ENCODE measurements at places on chromosomes 3 and 15.

- DNase-seq, result no peak
These were observed 666.7 kb upstream of the CADM2 start for GRCh38 chr3:84292128-84292527.

GRCh38 chr3:62479326-62479725 lies 106.0 kb upstream of the FEZF2 start:
- no peak for DNase-seq

DNA sequence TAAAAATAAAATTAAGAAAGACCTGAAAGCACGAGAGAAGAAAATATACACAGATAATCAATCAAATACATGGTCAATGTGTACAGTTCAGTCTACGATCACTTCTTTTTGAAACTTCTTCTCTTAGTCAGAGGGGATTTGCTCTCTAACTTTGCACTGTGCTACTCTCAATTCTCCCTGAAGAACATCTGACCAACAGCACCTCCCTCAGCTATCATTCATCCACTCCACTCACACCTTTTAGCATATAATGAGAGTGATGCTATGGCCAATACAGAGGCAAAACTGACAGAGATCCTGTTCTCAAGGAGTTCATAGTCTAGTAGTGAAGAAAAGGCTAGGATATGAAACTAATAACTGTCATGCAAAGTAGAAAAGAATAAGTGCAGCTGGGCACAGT lies 45.9 kb downstream of the P3H2 start:
- DNase-seq, result no peak

DNA sequence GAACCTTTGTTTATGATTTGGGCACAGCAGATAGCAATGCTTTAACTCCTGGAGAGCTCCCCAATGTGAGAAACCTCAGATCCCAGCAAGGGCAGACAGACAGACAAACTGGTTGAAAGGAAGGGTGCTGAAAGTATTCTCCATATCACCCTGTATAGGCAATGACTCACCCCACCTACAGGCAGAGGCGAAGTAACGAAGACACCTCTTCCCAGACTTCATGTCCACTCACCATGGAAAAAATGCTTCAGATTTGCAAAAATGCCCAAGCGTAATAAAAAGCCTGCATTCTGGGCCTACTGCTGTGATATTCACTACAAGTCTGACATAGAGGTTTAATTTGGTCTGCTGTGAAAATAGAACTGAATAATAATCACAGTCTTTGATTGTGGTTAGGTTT lies 50.5 kb downstream of the THBS1 start:
- no peak for DNase-seq

DNA sequence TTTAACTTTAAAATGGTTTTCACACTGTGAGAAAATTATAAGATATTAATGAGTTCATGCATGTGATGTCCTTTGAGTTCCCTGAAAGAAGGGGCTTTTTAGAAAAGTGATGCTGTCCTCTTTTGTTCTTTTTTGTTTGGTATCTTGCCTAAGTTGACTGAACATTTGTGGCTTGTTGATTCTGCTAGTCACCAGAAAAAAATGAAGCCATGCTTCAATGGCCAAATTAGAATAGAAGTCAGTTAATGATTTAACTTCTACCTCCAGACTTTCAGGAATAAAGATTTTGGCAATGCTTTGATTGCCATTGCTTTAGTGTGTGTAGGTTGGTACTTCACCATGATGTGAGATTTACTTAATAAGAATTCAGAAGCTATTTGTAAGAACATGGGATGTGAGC lies 260.6 kb upstream of the NECTIN3 start:
- DNase-seq, result no peak

DNA sequence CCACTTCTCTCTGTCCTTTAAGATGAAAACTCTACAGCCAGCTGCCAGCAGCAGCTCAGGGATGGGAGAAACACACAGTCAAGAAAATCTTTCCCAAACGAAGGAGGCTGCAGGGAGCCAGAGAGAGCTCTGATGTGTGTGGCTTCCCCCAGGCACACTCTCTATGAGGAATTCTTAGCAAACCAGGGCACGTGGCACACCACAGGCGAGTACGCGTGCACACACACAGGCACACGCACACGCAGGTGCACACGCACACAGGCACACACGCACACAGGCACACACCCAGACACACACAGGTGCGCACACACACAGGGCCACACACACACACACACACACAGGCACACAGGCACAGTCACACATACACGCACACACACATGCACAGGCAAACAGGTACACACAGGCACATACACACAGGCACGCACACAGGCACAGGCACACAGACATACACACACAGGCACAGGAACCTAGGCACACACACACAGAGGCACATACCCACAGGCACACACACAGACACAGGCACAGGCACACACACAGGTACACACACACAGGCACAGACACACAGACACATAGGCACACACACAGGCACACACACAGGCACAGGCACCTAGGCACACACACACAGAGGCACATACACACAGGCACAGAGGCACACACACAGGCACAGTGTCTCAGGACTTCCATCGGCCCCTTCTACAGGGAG lies 91.5 kb upstream of the ATP2B2 start:
- DNase-seq, result no peak

DNA sequence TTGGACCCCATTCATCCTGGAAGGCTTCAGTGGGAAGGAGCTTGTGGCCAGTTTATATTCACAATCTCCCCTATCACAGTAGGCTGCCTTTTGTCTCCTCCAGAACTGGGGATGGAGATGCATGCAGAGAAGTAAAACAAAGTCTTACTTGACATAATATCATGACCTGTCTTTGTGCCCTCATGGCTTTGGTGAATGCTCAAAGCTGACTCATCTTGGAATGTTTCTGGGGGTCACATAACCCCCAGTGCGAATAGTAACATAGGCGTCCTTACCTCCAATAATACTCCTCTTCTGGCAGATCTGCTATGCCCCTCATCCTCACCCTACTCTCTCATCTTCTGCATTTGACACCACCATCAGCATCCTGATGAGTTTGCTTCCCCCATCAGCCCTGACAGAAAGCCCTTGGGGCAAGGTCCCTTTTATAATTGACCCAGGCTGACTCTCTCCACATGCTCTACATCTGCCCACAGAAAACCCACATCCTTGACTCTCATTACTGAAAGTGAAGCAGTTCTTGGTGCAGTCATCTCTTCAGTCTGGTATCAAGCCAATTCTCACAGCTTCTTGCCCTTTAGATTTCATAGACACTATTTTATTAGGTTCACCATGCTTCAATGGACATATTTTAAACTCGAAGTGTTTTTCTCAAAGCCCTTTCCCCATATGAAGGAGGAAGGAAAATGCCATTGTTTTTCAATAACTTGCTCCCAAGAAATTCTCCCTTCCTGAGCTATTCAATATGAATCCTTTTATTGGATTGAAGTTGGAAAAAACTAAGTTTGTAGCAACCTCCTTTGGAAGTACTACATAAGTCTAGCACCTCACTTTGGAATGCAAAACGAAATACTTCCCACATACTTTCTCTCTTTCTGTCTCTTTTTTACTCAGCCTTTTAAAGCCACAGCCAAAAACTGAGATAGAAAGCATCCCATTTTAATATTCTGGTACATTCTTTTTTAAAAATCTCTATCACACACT lies 36.6 kb downstream of the OSTN start:
- no peak for DNase-seq

GRCh38 chr15:64542091-64542490 lies 81.7 kb downstream of the ZNF609 start:
- no peak for DNase-seq

GRCh38 chr15:67920524-67921240 lies 80.8 kb upstream of the RNU6-1 start:
- DNase-seq, result no peak

All from stimulated activated CD4-positive, alpha-beta T cell treated with anti-CD3 and anti-CD28 coated beads, Interleukin-15, amount 100 ng/mL, for 1 hour (primary cell).